ENCODE measurements at places on chromosomes 16 and 17. TPM values are rescaled to one million over a fixed set of nuclear protein-coding genes. Genes with fewer than 3 reads are reported as not detected.
A peak's percentile ranks its signal among the peaks of the same experiment; 100 is the strongest.

- no peak overlapping the region for H3K4me3 ChIP-seq
- peaks cover 4% of the 10 kb centered on the region for H3K4me1 ChIP-seq
- no peak overlapping the region for H3K27ac ChIP-seq
- peaks cover 44% of the 10 kb centered on the region for H3K36me3 ChIP-seq
Measured at GRCh38 chr16:68910051-68910450, 66.7 kb downstream of the TANGO6 start.

- no peaks in the 10 kb centered on the region for H3K27me3 ChIP-seq
- DNase-seq, result no peak
- no peak overlapping the region for H3K27ac ChIP-seq
- H3K4me1 ChIP-seq, result no peaks in the 10 kb centered on the region
Measured at GRCh38 chr16:89144681-89145080, 26.9 kb upstream of the CDH15 start.

DNA sequence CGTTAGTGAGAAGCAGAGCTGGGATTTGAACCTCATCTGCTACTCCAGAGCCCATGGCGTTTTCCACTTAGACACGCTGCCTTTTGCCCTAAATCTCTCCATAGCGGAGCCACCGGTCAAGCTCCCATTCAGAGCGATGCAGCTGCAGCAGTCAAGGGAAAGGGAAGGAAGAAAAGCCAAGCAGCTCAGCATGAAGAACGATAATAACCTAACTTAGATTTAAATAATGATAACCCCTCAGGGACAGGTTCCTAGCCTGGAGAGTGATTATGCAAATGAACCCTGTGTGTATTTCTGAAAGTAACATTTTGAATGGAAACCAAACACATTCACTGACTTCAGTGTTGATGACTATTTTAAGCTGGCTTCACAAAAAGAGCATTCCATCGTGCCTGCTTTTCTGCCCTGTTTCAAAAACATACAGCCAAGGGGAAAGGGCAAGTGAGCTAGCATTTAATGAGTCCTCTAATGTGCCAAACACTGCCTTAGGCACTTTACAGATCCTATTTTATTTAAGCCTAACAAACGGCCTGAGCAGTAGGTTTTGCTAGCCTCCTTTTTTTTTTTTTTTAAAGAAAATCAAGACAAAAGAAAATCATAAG is 798.3 kb downstream of the CDH8 start:
- H3K27ac ChIP-seq, result no peak overlapping the region
- no peak for DNase-seq
- no peaks in the 10 kb centered on the region for H3K4me1 ChIP-seq
- H3K27me3 ChIP-seq, result no peaks in the 10 kb centered on the region
- no peak overlapping the region for H3K4me3 ChIP-seq

DNA sequence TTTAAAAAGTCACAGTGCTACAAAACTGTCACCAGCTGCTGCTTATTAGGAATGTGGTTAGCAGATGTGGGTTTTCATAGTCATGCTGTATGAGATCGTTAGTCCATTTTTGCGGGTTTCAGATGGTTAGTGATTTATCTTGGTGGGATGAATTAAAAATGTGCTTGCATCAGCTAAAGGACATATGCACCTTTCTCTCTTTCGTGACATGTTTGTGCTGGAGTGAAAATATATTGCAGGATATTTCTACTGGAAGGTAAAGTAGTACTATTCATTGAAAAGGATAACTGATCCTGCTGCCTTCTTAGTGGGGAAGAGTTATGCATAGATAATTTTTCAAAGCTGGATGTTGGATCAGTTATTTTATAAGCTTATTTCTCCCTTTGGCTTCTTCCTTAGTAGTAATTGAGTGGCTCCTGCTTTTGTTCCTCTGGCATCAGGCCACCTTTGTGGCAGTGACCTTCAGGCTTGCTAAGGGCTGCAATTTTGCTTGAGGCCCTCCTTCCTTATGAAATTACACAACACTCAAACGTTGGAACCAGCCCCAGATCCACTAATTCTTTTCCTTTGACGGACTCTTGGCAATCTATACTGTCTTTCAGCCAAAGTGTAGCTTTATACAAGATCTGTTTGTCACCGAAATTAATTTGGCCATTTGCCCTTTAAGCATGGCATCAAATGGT is 7.5 kb upstream of the SNTB2 start:
- H3K27ac ChIP-seq, result peak overlapping the region; percentile 50
- no peak overlapping the region for H3K4me3 ChIP-seq
- peaks cover 19% of the 10 kb centered on the region for H3K4me1 ChIP-seq

GRCh38 chr17:35768797-35769196 is 8.1 kb downstream of the C17orf50 start:
- no peaks in the 10 kb centered on the region for H3K27me3 ChIP-seq
- peaks cover 21% of the 10 kb centered on the region for H3K4me1 ChIP-seq
- H3K36me3 ChIP-seq, result no peaks in the 10 kb centered on the region

- no peak for DNase-seq
- H3K27ac ChIP-seq, result no peak overlapping the region
- H3K4me1 ChIP-seq, result peaks cover 8% of the 10 kb centered on the region
- no peaks in the 10 kb centered on the region for H3K36me3 ChIP-seq
- H3K27me3 ChIP-seq, result no peaks in the 10 kb centered on the region
Measured at GRCh38 chr16:48546774-48547173, 63.2 kb downstream of the N4BP1 start.

- no peaks in the 10 kb centered on the region for H3K36me3 ChIP-seq
- H3K4me3 ChIP-seq, result no peak overlapping the region
- H3K4me1 ChIP-seq, result peaks cover 22% of the 10 kb centered on the region
- H3K27ac ChIP-seq, result peak overlapping the region; percentile 50
Measured at GRCh38 chr16:2023092-2024031, 3.3 kb upstream of the NHERF2 start.

DNA sequence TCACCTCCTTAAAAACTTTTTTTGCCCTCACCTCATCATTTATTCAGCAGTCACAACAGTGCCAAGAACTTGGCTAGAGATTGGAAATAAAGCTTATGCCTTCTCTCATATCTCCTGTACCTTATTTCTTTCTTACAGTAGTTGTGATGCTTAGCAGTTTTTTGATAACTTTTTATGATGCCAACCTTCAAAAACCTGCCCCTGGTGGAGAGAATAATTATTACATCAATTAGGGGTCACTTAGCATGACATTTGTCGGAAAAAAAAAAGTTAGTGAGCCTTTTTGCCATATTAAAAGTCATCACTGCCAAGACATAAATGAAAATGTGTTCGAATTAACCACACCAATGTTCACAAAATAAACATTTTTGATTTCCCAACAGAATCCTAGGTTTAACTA is 296.6 kb downstream of the WWOX start:
- no peaks in the 10 kb centered on the region for H3K4me1 ChIP-seq
- H3K27ac ChIP-seq, result no peak overlapping the region
- no peak overlapping the region for H3K4me3 ChIP-seq

DNA sequence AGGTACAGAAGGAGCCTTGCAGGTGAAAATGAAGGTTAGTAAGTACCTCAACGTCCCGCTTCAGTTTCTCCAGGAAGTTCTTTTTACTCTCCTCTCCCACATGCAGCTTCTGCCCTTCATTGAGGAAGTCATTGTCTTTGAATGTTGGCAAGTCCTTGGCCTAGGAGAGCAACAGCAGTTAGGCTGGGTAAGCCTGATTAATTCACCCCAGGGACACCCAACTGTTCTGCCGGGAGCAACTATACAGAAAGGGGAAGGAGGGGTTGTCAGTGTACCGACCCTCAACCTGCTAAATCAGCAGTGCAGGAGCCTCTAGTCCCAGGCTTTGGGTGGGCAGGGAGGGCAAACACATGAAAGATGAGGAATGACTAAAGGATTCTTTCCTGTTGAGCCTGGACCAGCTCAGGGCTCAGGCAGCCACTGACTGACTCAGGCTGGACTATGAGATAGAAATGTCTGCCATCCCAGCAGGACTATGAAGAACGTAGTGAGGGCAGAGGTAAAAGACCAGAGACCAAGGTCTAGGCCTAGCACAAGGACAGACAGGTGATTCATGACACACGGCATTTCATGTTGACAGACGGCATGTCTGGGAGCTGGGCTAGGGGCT is 21.6 kb downstream of the PIP4K2B start:
- no peaks in the 10 kb centered on the region for H3K4me1 ChIP-seq
- no peaks in the 10 kb centered on the region for H3K27me3 ChIP-seq
- no peak overlapping the region for H3K27ac ChIP-seq

DNA sequence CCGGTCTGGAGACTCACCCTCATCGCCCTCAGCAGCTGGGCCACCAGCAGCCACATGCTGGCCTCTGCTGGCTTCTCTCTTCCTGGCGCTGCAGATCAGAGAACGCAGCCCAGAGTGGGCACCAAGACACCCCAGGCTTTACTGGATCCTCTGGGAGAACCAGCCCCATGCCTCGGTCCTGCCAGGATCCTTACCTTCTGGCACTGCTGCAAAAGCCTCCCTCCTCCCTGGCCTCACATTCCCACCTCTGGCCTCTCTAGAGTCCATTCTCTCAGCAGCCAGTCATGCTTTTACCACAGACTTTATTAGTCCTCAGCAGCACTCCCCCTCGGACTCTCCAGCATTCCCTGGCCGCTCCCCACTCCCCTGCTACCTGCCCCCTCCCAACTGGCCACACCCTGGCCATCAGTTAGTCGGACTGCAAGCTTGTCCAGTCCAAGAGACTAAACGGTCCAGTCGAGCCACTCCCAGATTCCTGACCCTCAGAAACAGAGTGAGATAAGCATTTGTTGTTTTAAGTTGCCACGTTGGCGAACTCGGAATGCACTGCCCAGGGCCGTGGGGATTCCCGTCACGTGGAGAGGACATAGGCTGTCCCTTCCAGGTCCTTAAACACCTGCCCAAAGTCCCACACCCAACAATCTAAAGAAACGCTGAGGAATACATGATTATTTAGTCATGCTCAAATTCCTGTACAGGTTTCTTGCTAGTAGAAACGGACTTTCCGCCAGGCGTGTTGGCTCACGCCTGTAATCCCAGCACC is 5.9 kb upstream of the SPG7 start:
- H3K27me3 ChIP-seq, result no peaks in the 10 kb centered on the region
- DNase-seq, result peak; percentile 76
- peaks cover 7% of the 10 kb centered on the region for H3K36me3 ChIP-seq
- peaks cover 14% of the 10 kb centered on the region for H3K4me1 ChIP-seq
- no peak overlapping the region for H3K27ac ChIP-seq

- no peaks in the 10 kb centered on the region for H3K4me1 ChIP-seq
- no peaks in the 10 kb centered on the region for H3K36me3 ChIP-seq
- DNase-seq, result no peak
- H3K27me3 ChIP-seq, result no peaks in the 10 kb centered on the region
- H3K4me3 ChIP-seq, result no peak overlapping the region
Measured at GRCh38 chr16:13332713-13333255, 431.4 kb downstream of the SHISA9 start.

CSH2 gene
- total RNA-seq, result not detected

TBC1D16 gene
- total RNA-seq, result 49.1 TPM

CCL4 gene
- total RNA-seq, result 6.4 TPM

MKS1 gene
- 19.4 TPM for total RNA-seq

Data from left lung (tissue), 14 donors.